ENCODE measurements at places on chromosomes 13 and 19. TPM values are rescaled to one million over a fixed set of nuclear protein-coding genes. Genes with fewer than 3 reads are reported as not detected.

GRCh38 chr19:11963566-11964355 lies 1.1 kb upstream of the ZNF763 start:
- H3K27me3 ChIP-seq: no peaks in the 10 kb centered on the region
- H3K4me3 ChIP-seq: peak overlapping the region; percentile 95
- H3K27ac ChIP-seq: peak overlapping the region; percentile 93
- peaks cover 21% of the 10 kb centered on the region for H3K4me1 ChIP-seq
- peak; percentile 86 for DNase-seq
- H3K36me3 ChIP-seq: peaks cover 14% of the 10 kb centered on the region

DNA sequence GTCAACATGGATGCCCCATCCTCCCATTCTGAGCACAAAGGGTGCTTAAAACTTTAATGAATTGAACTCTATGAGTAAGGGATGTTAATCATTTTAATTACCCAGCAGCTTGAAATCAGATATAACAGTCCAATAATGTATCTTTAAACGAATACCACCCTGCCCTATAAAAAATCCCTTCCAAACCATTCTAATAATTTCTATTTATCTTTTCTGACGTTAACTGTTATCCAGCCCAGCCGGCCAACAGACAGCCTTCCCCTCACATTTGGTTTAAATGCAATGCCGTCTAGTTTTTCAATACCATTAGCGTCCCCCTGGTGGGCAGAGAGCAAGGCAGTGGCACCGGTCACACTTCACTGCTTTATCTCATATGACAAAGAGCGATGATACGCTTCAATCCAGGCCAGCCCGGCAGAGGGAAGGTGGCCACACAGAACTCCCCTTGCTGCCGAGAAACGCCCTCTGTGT lies 402.2 kb upstream of the ZNF507 start:
- peaks cover 25% of the 10 kb centered on the region for H3K27me3 ChIP-seq
- no peak overlapping the region for H3K4me3 ChIP-seq
- H3K27ac ChIP-seq: no peak overlapping the region
- no peaks in the 10 kb centered on the region for H3K36me3 ChIP-seq

DNA sequence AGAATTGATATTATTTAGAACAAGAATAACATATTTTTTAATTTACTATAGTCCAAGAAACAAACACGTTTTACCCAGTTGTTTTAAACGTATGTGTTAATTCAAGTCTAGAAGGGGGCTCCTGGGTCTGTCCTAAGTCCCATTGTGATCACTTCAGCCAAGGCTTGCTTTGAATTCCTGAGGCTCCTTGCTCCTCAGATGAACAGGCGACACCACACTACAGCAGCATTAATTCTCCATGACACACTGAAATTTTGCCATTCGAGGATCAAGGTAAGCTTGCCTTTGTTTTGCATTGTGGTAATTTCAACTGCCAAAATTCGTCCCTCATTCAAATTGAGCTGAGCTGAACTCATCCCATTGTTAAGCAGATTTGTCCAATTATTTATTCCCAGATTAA lies 1442.6 kb downstream of the SLITRK5 start:
- H3K36me3 ChIP-seq: no peaks in the 10 kb centered on the region
- no peak for DNase-seq
- no peak overlapping the region for H3K4me3 ChIP-seq
- no peaks in the 10 kb centered on the region for H3K4me1 ChIP-seq
- no peak overlapping the region for H3K27ac ChIP-seq

- no peaks in the 10 kb centered on the region for H3K36me3 ChIP-seq
- no peak overlapping the region for H3K4me3 ChIP-seq
- DNase-seq: no peak
- no peak overlapping the region for H3K27ac ChIP-seq
- H3K27me3 ChIP-seq: no peaks in the 10 kb centered on the region
- no peaks in the 10 kb centered on the region for H3K4me1 ChIP-seq
Measured at GRCh38 chr13:62781866-62782265, 1366.2 kb upstream of the PCDH20 start.

WIZ gene
- 37.3 TPM for total RNA-seq

PCDH17 gene
- 16.6 TPM for total RNA-seq

Measured in type B pancreatic cell (in vitro differentiated cells).